ENCODE measurements at places on chromosomes 2 and 18.

GRCh38 chr18:10690366-10690765, 164.5 kb downstream of the NAPG start:
- no peak for DNase-seq

DNA sequence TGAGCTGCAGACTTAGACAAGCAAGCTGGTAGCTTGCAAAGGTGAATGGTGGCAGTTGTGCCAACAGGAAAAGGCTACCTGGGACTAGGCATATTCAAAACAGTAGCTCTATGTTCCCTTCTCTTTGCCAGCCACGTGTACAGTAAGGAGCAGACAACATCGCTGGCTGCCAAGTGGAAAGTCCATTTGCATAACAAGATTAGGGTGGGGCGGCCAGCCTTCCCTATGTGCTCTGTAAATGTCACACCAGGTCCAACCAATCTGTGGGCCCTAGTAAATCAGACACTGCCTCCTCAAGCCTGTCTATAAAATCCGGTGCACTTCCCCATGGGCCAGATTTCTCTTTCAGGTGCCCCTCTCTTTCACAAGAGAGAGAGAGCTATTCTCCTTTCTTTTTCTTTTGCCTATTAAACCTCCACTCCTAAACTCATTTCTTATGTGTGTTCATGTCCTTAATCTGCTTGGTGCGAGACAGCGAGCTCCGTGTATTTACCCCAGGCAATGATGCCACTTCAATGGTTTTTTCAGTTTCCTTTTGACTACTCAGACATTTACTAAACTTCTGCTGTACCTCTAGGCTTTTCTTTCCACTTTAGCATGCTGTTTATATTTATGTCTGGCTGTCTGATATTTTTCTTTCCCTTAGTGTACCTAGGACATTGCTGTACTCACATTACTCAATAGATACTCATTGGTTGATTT, 297.4 kb upstream of the GCFC2 start:
- no peak for DNase-seq

- no peak for DNase-seq
Measured at GRCh38 chr18:23730857-23731256, 41.6 kb downstream of the LAMA3 start.

GRCh38 chr2:112794131-112794733, 9.9 kb upstream of the IL1A start:
- peak; percentile 41 for DNase-seq

- DNase-seq = no peak
Measured at GRCh38 chr18:8818982-8819381, 113.6 kb downstream of the MTCL1 start.

DNA sequence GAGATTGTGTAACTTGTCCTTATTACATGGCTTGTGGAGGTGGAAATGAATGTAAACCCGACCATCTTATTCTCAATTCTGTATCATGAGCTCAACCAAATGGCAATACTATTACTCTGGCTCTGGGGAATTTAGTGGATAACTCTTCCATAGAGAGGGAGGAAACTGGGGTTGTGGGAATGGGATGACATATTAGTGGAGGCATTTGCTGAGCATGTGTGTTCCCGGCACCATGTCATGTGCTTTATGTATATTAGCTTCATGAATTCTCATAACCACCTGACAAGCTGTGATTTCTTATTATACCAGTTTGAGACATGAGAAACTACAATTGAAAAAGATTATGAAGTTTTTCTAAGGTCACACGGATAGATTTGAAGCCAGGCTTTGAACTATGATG, 112.8 kb upstream of the TMEFF2 start:
- no peak for DNase-seq

DNA sequence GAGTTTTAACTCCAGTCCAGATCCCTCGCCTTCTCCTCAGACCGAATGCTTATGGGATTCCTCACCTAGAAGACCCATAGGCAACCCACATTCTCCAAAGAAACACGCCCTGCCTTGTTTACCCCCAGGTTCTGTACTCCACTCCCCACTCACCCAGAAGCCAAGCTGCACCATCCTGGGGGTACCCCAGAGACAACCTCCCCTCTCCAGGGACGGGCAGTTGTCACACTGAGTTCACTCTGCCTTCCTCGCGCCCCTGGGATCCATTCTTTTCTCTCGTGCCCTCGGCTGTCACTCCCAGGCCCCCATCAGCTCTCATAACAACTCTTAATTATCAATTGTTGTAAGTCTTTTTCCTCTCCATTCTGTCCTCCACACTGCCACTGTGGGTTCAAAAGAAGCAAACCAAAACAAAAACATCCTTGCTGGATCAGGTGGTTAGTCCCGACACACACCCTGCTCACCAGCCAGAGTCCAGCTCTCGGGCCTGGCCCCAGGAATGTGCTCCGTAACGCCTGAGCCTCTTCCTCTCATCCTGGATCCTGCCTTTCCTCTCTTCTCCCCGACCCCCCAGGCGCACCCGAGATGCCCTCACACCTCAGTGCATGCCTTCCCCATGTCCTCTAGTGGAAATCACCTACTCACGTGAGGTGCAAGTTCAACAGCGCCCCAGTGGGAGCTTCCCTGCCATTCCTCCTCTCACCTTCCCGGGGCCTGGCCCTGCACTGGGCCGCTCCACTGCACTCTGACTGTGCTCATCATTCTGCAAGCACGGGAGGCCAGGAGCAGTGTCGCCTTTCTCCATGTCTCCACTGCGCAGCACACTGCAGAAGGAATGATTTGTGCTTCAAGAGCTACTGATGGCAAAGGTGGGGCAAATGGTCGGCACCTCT, 20.7 kb downstream of the COX7A2L start:
- DNase-seq = no peak

DNA sequence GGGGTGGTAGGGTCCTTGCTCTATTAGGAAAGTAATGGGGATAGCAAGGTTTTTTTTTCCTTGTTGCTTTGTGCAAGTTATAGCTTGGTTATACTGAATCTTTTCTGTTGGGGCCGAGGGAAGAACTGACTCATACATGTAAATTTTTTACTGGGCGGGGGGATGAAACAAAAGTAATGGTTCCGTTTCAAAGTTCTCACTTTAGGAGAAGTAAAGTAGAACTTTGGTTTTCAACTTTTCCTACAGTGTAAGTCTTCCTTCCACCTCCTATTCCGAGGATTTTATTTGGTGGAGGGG, 1.1 kb downstream of the AFTPH start:
- DNase-seq = peak; percentile 59

- peak; percentile 73 for DNase-seq
Measured at GRCh38 chr18:75070625-75071483, 138.1 kb downstream of the PTGR3 start.

DNA sequence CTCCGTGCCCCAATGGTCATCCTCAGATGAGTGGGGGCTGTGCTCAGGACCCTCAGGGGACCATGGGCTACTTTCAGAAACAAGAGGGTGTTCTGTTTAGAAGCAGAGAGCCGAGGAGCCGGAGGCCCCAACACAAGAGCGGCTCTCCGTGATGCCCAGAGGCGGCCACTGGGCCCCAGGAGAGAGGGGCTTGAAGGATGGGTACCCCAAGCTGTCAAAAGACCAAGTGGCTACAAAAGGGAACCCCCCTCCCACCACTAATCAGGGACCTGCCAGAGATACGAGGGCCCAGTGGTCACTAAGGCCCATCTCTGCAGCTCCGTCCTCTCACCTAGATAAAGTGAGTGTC, 93.6 kb downstream of the HDAC4 start:
- no peak for DNase-seq

GRCh38 chr2:134207589-134208209, 46.2 kb upstream of the MGAT5 start:
- DNase-seq = peak; percentile 73

DNA sequence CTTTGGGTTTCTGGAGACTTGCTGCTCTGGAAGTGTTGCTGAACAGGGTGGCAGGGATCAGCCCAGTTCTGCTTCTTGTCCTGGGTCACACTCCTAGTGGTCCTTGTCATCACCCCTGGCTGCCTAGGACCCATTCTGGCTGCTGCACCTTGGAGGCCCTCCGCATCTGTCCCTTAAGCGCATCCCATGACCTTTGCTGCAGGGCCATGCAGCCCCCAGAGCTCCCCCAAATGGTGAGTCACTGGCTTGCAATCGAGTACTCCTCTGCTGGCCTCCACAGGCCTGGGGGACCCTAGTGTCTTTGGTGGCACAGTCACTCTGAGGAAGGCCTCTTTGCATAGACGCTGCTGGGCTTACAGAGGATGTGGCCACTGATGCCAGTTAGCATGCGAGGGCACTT, 188.5 kb downstream of the ASB1 start:
- no peak for DNase-seq

DNA sequence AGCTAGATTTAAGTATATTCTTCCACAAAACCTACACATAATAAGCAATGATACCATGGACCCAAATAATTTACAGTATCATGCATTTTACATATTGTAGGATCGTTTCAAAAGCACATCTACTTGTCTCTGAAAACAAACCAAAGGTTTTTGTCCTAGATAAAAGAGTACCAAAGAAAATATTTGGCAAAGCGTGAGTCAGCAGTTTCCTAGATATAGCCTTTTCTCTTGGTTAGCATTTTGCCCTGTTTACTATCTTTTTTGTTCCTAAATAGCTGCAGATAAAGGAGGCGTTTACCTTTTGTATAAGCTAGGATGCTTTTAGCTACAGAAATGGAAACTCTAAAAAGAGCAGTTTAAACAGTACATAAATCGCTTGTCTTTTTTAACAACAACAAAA, 305.8 kb upstream of the GULP1 start:
- DNase-seq = no peak

- no peak for DNase-seq
Measured at GRCh38 chr18:33581856-33582255, 3.8 kb downstream of the ASXL3 start.

DNA sequence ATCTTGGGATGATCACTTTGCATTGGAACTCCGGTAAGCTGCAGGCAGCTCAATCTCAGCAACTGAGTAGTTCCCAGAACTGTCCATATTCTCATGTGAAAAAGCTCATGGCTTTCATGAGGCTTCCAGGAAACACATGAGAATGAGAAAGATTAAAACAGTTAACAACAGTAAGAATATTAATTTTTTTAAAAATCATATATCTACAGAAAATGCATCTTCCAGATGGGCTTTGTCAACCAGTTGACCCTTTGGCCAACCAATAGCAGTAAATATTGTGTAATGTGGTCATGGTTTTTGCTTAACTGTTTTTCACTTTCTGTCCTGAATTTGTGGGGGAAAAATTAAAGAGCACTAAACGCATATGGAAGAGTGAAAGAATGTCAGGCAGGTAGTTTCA, 131.2 kb upstream of the CCDC195 start:
- DNase-seq = no peak

DNA sequence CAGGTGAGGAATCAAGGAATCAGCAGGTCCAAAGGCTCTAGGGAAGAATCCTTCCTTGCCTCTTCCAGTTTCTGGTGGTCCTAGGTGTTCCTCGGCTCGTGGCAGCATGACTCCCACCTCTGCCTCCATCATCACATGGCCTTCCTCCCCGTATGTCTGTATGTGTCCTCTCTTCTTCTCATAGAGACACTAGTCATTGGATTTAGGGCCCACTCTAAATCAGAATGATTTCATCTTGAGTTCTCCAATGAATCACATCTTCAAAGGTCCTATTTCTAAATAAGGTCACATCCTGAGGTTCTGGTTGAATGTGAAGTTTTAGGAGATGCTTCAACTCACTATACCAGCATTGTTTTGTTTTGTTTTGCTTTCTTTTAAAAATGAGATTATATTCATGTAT, 11.1 kb upstream of the AGFG1 start:
- DNase-seq = no peak

GRCh38 chr2:76748581-76749296, 773.4 kb downstream of the LRRTM4 start:
- DNase-seq = no peak

DNA sequence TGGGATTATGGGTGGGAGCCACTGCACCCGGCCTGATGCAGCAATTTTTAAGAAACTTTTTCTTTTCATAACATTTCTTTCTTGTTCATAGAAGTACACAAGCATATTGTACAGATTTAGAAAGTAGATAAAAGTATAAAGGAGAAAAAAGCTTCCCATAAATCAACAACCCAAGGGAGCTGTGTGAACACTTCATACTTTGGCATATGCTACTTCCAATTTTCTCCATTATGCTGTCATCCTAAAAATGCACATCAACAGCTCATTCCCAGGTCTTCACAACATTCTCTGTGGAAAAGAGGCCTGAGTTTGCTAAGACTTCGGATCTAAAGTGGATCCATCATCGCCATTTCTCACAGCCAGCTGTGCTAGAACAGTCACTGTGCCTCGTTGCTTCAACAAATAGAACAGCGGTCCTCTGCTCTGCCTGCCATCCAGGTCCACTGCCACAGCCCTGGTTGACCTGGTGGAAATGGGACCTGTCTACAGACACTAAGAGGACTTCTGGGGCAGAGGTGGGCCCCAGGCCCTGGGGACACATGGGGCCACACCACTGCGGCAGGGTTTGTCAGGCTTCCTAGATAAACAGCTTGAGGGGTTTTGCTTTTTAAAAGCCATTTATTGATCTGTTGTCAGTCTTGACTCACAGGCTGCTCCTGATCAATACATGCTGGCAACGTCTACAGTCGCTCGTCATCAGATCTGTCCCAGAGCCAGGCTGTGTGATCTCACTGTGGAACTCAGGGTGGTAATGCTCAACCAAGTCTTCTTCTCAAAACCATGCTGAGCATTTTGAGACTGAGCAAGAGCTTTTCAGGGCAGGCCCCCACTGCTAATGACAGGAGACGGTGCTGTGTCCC, 72.7 kb upstream of the MGAT4A start:
- DNase-seq = no peak

DNA sequence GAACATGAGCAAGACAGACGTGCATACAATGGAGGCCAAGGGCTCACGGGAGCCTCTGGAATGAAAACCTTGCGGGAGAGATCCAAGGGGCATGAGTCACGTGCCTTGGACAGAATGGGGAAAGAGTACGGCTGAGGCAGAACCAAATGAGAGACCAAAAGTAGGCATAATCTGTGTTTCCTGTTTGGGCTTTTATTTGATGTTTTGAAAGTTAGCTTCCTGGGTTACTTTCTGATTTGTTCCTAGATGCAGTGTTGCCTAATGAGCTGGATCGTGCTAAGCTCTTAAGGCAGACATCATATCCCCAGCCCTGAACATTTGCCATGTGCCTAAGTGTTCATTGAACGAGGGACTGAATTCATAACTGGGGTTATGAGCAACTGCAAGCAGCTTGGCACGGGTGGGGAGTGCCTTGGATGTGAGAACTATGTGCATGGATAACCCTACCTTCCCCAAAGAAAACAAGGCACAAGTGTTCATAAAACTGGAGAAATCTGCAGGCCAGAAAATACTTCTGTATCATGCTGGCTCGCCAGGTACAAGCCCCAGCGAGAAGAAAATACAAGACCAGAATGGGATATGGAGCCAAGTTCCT, 60.3 kb upstream of the RPL31 start:
- no peak for DNase-seq

GRCh38 chr2:223764796-223765195, 72.6 kb downstream of the AP1S3 start:
- DNase-seq = no peak

GRCh38 chr2:239149501-239149900, 251.3 kb downstream of the HDAC4 start:
- DNase-seq = no peak

- DNase-seq = no peak
Measured at GRCh38 chr2:212997526-212998020, 153.8 kb downstream of the IKZF2 start.
